ENCODE measurements at places on chromosomes 7 and 10.

- no peak for DNase-seq
Measured at GRCh38 chr7:50714857-50715256, 67.8 kb downstream of the GRB10 start.

GRCh38 chr10:112605063-112605462, 158.0 kb downstream of the VTI1A start:
- DNase-seq = no peak

GRCh38 chr10:102467971-102468438, 16.7 kb upstream of the C10orf95 start:
- DNase-seq = no peak

- DNase-seq = no peak
Measured at GRCh38 chr10:122519144-122519543, 41.4 kb upstream of the DMBT1 start.

DNA sequence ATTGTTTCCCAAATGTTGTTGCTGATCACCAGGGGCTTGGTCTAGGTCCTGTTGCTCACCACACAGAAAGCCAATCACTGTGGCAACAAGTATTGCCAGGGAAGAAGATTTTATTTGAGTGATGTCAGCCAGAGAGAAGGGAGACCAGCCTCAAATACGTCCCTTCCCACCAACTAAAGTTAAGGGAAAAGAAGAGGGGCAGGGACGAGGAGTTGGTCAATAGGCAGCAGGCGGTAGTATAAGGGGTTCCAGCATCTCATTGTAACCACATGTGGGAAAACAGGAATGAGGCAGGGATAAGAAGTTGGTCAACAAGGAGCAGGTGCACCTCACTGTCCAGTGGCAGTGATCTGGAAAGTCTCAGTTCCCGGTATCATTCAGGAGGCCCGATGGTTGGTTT, 138.9 kb upstream of the KCNMA1 start:
- no peak for DNase-seq

- no peak for DNase-seq
Measured at GRCh38 chr10:70265032-70265689, 18.6 kb downstream of the NPFFR1 start.

DNA sequence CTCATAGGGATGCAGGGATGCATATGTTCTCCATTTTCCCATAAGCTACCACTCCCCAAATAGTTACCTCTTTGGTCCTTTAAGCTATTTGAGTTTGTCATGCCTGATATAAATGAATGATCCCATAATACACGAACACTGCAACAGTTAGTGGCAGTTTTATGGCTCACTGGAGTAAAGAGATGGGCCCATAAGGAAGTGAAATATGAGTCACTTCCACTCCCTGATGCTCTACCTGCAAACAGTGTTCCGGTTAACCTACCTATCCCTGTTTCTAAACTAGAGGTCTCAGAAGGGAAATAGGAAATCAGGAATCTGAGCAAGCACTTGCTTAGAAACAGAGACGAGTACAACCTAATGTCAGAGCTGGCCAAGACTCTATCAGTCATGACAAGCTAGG, 71.7 kb downstream of the CALD1 start:
- no peak for DNase-seq

GRCh38 chr7:151060416-151061212, 1.2 kb downstream of the SLC4A2 start:
- DNase-seq = no peak

GRCh38 chr7:116629051-116629463, 42.9 kb upstream of the MET start:
- DNase-seq = no peak

DNA sequence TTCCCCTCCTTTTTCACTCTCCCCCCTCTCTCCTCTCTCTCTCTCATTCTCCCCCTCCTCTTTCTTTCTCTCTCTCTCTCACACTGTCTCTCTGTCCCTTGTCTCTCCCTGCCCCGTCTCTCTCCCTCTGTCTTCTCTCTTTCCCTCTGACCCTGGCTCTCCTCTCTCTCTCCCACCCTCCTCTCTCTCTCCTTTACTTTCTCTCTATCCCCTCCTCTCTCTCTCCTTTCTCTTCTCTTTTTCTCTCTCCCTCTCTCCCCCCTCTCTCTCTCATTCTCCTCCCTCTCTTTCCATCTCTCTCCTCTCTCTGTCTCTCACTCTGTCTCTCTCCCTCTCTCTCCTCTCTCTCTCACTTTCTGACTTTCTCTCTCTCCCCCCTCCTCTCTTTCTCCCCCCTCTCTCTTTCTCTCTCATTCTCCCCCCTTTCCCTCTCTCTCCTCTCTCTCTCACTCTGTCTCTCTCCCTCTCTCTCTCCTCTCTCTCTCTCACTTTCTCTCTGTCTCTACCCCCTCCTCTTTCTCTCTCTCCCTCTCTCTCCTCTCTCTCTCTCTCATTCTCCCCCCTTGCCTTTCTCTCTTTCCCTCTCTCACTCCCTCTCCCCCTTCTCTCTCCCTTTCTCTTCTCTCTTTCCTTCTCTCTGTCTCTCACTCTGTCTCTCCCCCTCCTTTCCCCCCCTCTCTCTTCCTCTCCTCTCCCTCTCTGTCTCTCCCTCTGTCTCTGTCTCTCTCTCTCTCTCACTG, 18.9 kb upstream of the VPS37D start:
- no peak for DNase-seq

- no peak for DNase-seq
Measured at GRCh38 chr10:13632440-13632839, 45.7 kb downstream of the PRPF18 start.

- no peak for DNase-seq
Measured at GRCh38 chr10:97582169-97582568, 2.0 kb upstream of the HOGA1 start.

DNA sequence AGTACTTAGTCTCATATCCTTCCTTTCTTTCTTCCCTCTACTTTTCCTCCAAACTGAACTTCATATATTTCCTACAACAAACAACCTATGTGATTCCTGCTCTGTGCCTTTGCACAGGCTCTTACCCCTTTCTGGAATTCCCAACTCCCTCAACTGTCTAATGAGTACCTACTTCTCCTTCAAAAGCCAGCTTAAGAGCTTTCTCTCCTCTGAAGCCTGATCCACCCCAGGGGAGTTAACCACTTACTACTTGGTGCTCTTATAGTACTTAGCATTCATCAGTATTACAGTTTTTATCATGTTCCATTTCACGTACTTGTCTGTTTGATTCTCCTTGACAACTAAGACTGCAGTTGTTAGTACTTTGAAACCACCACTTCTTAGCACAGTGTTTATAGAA, 246.1 kb downstream of the LRRTM3 start:
- DNase-seq = no peak

DNA sequence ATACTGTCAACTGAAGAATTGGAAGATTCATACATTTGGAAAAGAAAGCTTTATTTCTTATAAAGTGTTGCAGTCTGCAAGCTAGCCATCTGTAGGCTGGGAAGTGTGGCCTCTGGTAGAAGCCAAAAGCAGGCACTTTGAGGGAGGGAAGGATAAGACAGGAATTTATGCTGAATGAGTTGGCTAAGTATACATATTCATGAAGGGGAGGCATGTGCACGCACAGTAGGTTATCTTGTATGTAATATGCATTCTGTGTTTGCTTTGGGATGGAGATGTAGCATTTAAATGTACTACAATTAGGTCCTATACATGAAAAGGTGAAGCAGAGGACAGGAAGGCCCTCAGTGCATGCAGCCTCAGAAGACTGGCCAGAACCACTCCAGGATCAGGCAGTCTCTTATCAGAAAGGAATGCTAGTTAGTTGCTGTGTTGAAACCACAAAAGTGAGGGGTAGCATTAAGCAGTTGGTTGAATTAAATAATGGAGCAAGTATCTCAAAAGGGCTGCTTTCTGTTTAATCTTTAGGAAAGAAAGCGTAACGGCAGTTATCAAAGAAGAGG, 40.9 kb downstream of the MYO3A start:
- no peak for DNase-seq

- DNase-seq = no peak
Measured at GRCh38 chr7:68245688-68246087, 1249.1 kb downstream of the TYW1 start.

GRCh38 chr7:156998988-156999957, 11.2 kb downstream of the MNX1 start:
- DNase-seq = no peak

GRCh38 chr10:89119651-89120050, 87.5 kb downstream of the CH25H start:
- DNase-seq = no peak

DNA sequence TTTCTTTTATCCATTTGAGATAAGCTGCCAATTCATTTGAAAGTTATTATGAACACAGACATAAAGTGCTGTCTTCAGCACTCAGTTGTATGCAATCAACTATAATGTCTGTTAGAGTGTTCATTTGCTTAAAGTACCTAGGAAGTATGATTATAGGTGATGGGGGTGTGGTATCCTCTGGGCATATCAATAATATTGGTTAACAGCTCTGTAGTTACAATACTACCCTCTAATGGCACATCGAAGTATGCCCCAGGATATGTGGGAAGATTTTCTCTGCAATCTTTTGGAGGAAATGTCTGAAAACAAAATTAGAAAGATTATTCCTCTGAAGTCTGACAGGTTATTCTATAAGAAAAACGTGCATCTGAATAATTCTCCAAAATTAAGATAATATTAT, 429.7 kb downstream of the ARL4A start:
- DNase-seq = no peak

- DNase-seq = no peak
Measured at GRCh38 chr7:21261627-21262594, 166.0 kb upstream of the SP4 start.

DNA sequence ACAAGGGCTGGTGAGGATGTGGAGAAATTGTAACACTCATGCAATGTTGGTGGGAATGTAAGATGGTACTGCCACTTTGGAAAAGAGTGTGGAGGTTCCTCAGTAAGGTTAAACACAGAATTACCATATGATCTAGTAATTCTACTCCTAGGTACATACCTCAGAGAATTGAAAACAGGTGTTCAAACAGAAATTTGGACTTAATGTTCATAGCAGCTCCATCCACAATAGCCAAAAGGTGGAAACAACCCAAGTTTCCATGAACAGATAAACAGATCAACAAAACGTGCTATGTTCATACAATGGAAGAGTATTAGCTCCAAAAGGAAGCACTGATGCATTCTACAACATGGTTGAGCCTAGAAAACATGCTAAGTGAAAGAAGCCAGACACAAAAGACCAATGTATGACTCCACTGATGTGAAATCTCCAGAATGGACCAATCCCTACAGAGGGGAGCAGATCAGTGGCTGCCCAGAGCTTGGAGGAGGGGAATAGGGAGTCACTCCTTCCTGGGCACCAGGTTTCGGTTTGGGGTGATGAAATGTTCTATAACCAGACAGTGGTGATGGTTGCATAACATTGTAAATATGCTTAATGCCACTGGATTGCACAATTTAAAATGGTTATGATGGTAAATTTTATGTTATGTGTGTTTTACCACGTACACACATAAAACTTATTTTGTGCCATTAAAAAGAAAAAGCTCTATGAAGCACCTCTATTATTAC, 5.7 kb upstream of the WDR86 start:
- no peak for DNase-seq

- DNase-seq = no peak
Measured at GRCh38 chr10:30039567-30039966, 19.8 kb downstream of the JCAD start.

DNA sequence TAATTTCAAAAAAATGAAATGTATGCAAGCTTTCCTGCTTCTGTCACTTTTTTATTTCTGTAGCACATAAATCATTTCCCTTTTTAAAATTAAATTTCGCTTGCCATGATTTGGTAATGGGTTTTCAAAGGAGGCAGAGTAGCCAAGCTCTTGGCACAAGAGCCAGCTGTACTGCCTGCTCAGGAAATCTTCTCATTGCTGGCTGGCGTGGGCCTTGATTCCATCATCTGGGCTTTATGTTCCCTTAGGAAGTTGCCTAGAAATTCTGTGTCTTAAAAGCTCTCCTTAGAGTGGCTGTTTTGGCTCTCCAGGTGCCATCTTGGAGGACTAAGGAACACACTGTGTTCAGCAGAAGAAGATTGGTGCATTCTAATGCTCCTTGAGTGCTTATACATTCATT, 107.4 kb downstream of the ARID5B start:
- DNase-seq = no peak

- no peak for DNase-seq
Measured at GRCh38 chr7:18995270-18995671, 122.2 kb downstream of the TWIST1 start.

DNA sequence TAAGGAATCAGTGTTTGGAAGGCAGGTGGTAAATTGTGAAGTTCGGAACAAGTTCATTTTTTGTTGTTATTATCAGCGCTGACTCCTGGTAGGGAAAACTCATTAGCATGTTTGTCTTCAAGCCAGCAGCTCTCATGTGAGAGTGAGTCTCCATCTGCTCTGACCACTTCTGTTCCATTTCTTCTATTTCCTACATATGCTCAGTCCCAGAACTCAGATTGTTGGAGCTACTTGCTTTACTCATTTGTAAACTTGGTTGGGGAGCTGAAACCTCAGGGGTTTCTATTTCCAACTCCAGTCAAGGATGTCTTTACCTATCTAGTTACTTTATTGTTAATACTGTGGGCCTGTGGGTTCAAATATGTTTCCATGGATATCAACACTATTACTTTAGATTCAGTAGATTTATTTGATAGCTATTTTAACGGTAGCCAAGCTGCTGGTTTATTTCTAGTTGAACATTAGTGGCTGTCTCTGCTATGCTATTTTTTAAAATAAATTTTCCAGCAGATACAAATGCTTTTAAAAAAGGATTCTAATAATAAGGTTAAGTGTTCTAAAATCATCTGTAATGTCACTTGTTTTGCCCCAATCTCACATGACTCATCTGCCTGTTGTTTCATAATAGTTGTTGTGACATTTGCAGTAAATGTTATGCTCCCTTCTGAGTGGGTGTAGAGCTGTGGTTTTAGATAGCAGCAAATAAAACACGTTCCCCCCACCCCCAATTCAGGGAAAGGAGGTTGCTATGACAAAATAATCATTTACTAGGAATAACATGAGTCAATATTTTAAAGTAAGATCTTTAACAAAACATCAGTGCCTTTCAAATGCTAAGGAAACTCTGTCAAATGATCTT, 143.3 kb downstream of the HDAC9 start:
- no peak for DNase-seq

DNA sequence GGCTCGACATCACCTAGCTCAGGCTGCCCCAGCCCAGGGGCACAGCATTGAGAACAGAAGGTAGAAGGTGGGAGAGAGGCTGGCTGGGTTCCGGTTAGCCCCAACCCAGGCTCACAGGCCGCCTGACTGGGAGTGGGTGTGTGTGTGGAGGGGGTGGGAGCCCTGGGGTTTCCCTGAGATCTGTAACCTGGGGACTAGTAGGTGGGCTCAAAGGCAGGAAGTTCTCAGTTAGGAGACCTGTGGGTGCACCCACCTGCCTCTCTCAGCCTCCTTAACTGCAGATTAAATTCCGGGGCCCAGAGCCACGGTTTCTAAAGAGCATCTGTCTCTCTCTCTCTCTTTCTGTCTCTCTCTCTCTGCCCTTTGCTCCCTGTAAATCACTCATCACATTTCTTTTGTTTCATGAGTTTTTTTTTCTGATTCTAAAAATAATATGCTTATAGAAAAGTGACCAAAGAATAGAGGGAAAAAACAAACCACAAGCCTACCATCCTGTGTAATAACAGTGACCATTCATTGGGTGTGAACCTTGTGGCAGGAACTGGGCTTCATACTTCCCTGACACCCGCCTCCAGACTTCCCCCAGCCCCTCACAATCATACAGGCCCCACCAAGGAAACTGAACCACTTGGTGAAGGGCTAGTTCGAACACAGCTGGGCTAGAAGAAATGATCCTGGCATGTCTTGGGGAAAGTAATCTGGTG, 83.4 kb upstream of the SMNDC1 start:
- peak; percentile 40 for DNase-seq

GRCh38 chr7:75571209-75571608, 79.1 kb downstream of the SPDYE5 start:
- no peak for DNase-seq

GRCh38 chr7:100968650-100969049, 715 bp upstream of the MUC12 start:
- DNase-seq = no peak

Data from activated CD8-positive, alpha-beta memory T cell treated with anti-CD3 and anti-CD28 coated beads for 4 hours (primary cell).